ENCODE measurements at places on chromosomes 4 and X.

GRCh38 chr4:39699687-39700409, 1.9 kb downstream of the UBE2K start:
- no peak for DNase-seq

DNA sequence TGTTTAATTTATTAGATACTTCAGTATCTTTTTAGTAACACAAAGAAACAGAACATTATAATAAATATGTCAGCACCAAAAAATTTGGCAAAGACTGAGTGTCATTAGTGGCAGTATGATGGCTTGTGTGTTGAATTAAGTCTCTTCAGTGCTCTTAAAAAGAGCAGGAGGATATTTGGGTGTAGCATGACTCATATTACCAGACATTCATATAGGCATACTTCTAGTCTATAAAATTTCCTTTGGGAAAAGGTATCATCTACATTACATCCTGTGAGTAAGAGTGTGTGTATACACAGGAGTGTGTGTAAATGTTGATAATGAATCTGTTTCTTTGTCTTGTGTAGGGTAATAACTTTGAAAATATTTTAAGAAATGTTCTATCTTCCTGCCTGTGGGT, 135.7 kb downstream of the CNKSR2 start:
- peak; percentile 17 for DNase-seq

GRCh38 chr4:166501941-166502382, 628.9 kb downstream of the TLL1 start:
- DNase-seq: no peak

- no peak for DNase-seq
These were observed 180.4 kb downstream of the AFAP1 start for GRCh38 chr4:7759216-7759615.

- DNase-seq: no peak
These were observed 107.8 kb upstream of the SCML1 start for GRCh38 chrX:17629519-17629918.

- no peak for DNase-seq
These were observed 165.6 kb upstream of the S100G start for GRCh38 chrX:16484338-16484737.

GRCh38 chr4:139559687-139560086, 3.7 kb upstream of the SETD7 start:
- DNase-seq: no peak

GRCh38 chrX:107522901-107523300, 73.4 kb downstream of the FRMPD3 start:
- DNase-seq: no peak

GRCh38 chr4:632196-632790, 6.9 kb downstream of the PDE6B start:
- no peak for DNase-seq

Data from NCI-H2081 (cell line).